A172 (cell line): ENCODE measurements at places on chromosomes 13 and 19. TPM values are rescaled to one million over a fixed set of nuclear protein-coding genes. Genes with fewer than 3 reads are reported as not detected.

MADCAM1 gene
- total RNA-seq: 0.48 and 0.71 TPM in 2 replicates

PSG7 gene
- 0.07 TPM in 1 of 2 replicates, not detected in the other for total RNA-seq

KLF1 gene
- total RNA-seq: not detected in 2 replicates

ACP5 gene
- 15.5 and 24.8 TPM in 2 replicates for total RNA-seq

EFNA2 gene
- total RNA-seq: 9.1 and 9.9 TPM in 2 replicates

ZNF850 gene
- total RNA-seq: 6.1 and 8.4 TPM in 2 replicates

SHANK1 gene
- total RNA-seq: 0.40 and 0.48 TPM in 2 replicates

PCCA gene
- 20.0 and 22.8 TPM in 2 replicates for total RNA-seq

KLK3 gene
- total RNA-seq: not detected in 2 replicates

NFIX gene
- total RNA-seq: 17.0 and 25.7 TPM in 2 replicates

BEST2 gene
- total RNA-seq: not detected in 2 replicates

SLC7A10 gene
- not detected in 2 replicates for total RNA-seq

PSPC1 gene
- total RNA-seq: 76.0 and 76.4 TPM in 2 replicates

RHPN2 gene
- 17.4 and 23.0 TPM in 2 replicates for total RNA-seq

CLEC17A gene
- not detected in 2 replicates for total RNA-seq

CADM4 gene
- 78.5 and 139 TPM in 2 replicates for total RNA-seq

CATSPERD gene
- total RNA-seq: not detected in 2 replicates

UBA52 gene
- 779 and 974 TPM in 2 replicates for total RNA-seq

GAS6 gene
- total RNA-seq: 30.7 and 55.3 TPM in 2 replicates

BRCA2 gene
- total RNA-seq: 9.7 and 13.0 TPM in 2 replicates

FLT1 gene
- 5.5 and 7.5 TPM in 2 replicates for total RNA-seq

WASF3 gene
- total RNA-seq: 4.0 and 5.2 TPM in 2 replicates

CHERP gene
- total RNA-seq: 2.9 and 3.3 TPM in 2 replicates

ZNF723 gene
- total RNA-seq: 0.19 TPM in 1 of 2 replicates, not detected in the other

ALKBH6 gene
- 38.3 and 43.4 TPM in 2 replicates for total RNA-seq

ICAM4 gene
- total RNA-seq: 0.09 and 0.24 TPM in 2 replicates

TDRD12 gene
- total RNA-seq: 0.05 and 0.07 TPM in 2 replicates

ZNF606 gene
- 0.07 TPM in 1 of 2 replicates, not detected in the other for total RNA-seq

CEACAM16 gene
- total RNA-seq: not detected in 2 replicates

ZNF491 gene
- not detected in 2 replicates for total RNA-seq

FUT2 gene
- total RNA-seq: not detected in 2 replicates

HPN gene
- not detected in 2 replicates for total RNA-seq

PLPPR2 gene
- total RNA-seq: 15.7 and 19.4 TPM in 2 replicates

ZNF177 gene
- total RNA-seq: 3.3 and 14.8 TPM in 2 replicates

MAST1 gene
- total RNA-seq: 1.3 and 3.2 TPM in 2 replicates

SLC6A16 gene
- total RNA-seq: not detected in 2 replicates

C19orf38 gene
- 0.22 and 1.5 TPM in 2 replicates for total RNA-seq

PDE4A gene
- total RNA-seq: 0.41 and 1.3 TPM in 2 replicates

NPAS1 gene
- 0.22 TPM in 1 of 2 replicates, not detected in the other for total RNA-seq

GIPC3 gene
- total RNA-seq: 0.07 TPM in 1 of 2 replicates, not detected in the other
